CD4-positive, alpha-beta T cell treated with Interleukin-10 for 1 hour (primary cell): ENCODE measurements at places on chromosomes 7 and 10.
A peak's percentile ranks its signal among the peaks of the same experiment; 100 is the strongest.

GRCh38 chr10:26556748-26557640 lies 118.9 kb downstream of the APBB1IP start:
- DNase-seq: peak; percentile 60

DNA sequence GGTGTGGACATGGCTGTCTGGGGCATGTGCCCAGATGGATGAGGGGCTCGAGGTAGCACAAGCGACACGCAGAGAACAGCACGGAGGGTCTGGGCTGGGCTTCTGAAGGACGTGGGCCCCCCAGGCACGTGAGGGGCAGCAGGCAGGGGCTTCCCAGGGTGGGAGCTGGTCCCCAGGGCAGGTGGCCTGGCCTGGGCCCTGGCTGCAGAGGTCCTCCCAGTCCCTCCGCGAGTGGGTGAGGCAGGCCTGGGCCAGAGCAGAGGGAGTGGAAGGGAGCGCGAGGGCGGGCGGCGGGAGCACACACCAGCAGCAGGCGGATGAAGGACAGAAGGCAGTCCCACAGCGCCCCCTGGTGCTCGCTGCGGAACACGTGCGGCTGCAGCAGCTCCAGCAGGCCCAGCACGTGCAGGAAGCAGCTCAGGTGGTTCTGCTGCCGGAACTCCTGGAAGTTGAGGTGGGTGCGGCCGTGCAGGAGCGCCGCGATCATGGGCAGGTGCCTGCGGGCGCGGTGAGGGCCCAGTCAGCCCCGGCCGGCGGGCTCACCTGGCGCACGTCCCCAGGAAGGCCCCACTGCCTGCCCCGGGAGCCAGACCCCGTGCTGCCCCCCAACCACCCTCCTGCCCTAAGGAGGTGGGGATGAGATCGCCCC lies 14.7 kb upstream of the MICALL2 start:
- peak; percentile 87 for DNase-seq

- no peak for DNase-seq
These were observed 59.6 kb upstream of the GNA12 start for GRCh38 chr7:2903682-2904162.

GRCh38 chr7:91345449-91345848 lies 81.2 kb downstream of the FZD1 start:
- no peak for DNase-seq

- no peak for DNase-seq
These were observed 6.0 kb downstream of the HNRNPF start for GRCh38 chr10:43402880-43403452.

- DNase-seq: no peak
These were observed 206.9 kb upstream of the AGK start for GRCh38 chr7:141344153-141344935.

DNA sequence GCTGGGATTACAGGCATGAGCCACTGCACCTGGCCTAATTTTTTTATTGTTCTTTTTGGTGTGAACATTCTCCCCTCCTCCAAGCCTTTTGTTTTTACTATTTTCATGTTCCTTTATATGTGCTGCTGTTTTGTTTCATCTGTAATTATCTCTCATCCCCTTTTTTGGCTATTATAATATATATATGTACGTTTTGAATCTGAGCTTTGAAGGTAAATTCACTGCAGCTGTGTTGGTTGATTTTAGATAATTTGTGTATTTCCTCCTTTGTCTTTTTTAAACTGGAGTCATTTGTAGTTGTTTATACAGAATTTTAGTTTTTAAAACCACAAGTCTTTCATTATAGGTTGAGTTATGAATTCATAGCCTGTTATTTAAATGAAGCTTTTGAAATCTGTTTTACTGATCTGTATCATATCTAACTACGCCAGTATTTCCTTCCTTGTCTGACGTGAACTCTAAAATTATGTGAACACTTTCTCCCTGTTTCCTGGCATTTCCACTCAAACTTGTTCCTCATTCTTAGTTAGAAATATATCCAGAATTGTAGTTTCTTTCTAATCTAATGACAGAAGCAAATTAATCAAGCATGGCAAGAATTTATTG lies 54.9 kb downstream of the PTEN start:
- no peak for DNase-seq

GRCh38 chr7:25855854-25856782 lies 295.9 kb upstream of the NFE2L3 start:
- no peak for DNase-seq

DNA sequence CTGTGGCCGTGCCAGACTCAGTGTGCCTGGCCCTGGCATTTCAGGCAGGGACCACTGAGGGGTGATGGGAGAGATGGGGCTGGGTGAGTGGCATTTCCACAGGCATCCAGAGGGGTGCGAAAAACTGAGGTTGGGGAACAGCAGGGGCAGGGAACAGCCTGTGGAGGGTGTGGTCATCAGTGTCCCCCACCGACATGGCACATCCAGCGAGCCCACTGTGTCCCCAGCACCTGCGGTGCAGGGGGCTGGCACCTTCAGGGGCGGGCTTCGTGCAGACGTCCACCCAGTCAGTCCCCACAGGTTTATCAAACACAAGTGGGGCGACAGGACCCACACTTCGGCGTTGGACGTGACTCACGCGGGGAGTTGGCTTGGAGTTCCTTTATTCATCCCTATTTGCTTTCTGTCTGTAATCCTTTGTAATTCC lies 14.8 kb downstream of the CUX1 start:
- no peak for DNase-seq

- DNase-seq: no peak
These were observed 596.4 kb upstream of the GHITM start for GRCh38 chr10:83542774-83543411.

DNA sequence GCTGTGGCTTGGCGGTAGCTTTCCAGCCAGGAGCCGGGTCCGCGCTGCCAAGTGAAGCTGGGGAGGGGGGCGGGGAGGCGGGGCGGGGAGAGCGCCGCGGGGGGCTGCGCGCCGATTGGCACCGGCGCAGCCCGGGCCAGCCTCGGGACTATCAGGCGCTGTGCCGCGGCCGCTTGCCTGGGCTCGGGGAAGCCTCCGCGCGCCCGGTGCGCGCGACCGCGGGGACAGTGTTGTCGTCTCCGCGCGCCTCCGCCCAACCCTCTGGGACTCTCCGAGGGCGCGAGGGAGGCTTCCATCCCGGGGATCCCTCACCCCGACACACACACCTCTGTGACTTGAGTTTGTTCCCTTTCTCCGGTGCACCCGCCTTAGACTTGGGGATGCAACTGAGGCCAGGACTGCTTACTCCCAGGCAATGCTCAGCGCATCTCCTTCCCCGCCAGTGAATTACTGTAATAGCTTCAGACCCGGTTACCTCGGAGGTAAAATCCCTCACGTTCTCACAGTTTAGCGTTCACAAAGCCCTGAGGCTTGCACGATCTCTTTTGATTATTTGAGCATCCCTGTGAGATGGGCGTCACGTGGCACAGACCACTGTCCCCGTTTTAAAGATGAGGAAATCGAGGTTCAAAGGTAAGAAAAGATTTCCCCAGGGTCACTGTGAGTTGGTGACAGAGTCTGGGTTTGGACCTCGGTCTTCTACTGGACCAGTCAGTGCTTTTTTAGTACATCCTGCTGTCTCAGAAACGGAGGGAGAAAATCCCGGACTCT lies at the start of gene NKX1-2:
NKX1-2 (minus strand) TSS at position 24 of the 771 bp plus-strand sequence. CDS start 92 bp downstream, outside the sequence.
- DNase-seq: no peak

GRCh38 chr7:107125475-107125874 lies 43.3 kb upstream of the HBP1 start:
- no peak for DNase-seq

DNA sequence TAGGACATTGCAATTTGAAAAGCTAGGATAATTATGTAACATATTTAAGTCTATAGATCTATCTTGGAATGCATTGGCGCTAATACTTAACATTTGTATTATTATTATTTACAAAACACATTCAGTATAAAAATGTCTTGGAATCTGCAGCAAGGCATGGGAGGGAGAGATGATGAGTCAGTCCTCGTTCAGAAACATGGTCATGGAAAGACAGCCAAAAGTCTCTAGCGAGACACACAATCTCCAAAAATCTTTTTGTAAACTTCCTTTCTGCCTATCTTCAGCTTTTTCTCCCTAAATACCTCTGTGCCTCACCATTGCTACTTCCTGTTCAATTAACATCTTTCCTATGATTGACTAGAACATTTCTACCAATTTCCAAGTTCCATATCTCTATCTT lies 188.4 kb upstream of the CACNA2D1 start:
- no peak for DNase-seq

DNA sequence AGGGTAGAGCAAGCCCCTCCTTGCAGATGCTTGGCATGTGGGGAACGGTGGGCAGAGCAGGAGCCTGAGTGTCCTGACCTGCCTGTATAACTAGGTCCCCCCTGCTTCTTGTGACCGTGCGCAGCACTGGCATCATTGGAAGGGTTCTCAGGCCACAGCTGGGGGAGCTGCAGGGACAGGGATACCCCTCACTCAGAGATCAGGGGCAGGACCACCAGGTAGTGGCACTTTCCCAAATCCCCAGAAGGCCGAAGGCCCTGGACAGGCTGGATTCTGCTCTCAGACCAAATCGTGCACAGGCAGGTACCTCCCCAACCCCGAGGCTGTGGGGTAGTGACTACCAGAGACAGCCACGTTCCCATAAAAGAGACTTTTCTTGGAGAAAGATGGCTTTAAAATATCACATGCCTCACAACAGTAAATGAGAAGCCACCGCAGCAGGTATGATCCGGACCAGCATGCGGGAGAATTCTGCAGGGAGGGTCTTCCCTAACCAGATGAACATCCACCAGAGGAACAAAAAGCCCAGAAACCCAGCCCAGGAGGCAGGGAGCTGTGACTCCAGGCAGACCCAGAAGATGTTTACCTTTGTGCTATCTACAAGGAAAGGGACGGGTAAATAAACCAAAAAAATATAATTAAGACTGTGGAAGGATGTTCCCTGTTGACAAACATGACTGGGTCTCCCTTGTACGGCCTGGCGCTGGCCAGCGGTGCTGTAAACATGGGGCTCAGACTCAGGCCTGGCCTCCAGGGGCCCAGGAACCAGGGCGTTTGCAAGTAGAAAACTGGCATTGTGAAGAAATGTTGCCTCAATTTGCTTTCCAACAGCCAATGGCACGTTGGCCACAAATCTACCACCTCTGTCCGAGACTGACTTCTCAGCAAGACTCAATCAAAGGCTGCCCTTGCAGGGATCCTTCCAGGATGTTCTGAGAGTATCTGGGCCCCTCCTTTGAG lies 180.0 kb downstream of the TNS3 start:
- no peak for DNase-seq

- no peak for DNase-seq
These were observed 18.9 kb upstream of the UNC5B start for GRCh38 chr10:71193516-71193915.

DNA sequence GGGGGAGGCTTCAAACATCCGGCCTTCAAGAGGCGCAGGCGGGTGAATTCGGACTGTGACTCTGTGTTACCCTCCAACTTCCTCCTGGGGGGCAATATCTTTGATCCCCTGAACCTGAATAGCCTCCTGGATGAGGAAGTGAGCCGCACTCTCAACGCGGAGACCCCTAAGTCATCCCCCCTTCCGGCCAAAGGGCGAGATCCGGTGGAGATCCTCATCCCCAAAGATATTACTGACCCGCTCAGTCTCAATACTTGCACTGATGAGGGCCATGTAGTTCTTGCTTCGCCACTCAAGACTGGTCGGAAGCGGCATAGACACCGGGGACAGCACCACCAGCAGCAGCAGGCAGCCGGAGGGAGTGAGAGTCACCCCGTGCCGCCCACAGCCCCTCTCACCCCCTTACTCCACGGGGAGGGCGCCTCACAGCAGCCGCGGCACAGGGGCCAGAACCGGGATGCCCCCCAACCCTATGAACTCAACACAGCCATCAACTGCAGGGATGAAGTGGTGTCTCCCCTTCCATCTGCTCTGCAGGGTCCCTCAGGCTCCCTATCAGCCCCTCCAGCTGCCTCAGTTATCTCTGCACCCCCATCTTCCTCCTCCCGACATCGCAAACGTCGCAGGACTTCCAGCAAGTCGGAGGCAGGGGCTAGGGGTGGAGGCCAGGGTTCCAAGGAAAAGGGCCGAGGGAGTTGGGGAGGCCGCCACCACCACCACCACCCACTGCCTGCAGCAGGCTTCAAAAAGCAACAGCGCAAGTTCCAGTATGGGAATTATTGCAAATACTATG lies 1.1 kb downstream of the MEPCE start:
- DNase-seq: peak; percentile 52

GRCh38 chr10:117248750-117249465 lies 8.0 kb downstream of the SLC18A2 start:
- DNase-seq: no peak

GRCh38 chr7:103501206-103501605 lies 55.2 kb upstream of the SLC26A5 start:
- no peak for DNase-seq

GRCh38 chr10:7720478-7720877 lies 17.4 kb downstream of the ITIH2 start:
- no peak for DNase-seq

- peak; percentile 39 for DNase-seq
These were observed 54.4 kb downstream of the MCMBP start for GRCh38 chr10:119817991-119818888.

- no peak for DNase-seq
These were observed 28.9 kb upstream of the LMTK2 start for GRCh38 chr7:98077762-98078161.

- no peak for DNase-seq
These were observed 140.6 kb downstream of the PTPN20 start for GRCh38 chr10:47051741-47052238.

DNA sequence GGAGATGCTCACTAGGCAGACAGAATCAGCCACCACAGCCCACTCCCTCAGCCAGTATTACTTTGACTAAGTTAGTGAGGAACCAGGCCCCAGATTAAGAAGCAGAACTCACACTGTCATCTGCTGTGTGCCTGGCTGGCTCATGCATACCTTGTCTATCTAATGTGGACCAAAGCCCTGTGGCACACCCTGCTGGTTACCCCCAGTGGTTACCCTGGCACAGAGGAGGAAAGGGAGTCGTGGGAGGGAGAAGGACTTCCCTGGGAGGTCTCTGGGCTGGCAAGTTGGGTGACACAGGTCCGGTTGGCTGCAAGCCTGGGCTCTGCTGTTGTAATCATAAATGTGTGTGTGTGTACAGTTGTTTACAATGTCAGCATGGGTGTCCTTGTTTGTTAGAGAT lies 7.5 kb upstream of the SH2D4B start:
- peak; percentile 49 for DNase-seq

GRCh38 chr7:131787101-131787500 lies 230.7 kb upstream of the PODXL start:
- DNase-seq: no peak

- DNase-seq: no peak
These were observed 50.9 kb downstream of the SGCE start for GRCh38 chr7:94605031-94605430.

DNA sequence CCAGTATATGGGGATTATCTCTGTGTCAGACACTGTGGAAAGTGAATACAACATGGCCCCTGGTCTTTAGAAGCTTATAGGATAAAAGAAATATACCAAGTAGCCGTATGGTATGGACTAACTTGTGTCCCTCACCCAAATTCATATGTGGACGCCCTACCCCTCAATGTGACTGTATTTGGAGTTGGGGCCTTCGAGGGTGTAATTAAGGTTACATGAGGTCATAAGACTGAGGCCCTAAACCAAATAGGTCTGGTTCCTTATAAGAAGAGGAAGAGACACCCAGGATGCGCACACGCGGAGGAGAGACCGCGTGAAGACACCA lies 36.3 kb downstream of the ASB13 start:
- no peak for DNase-seq

GRCh38 chr7:33156441-33156840 lies 27.1 kb downstream of the BBS9 start:
- no peak for DNase-seq

- no peak for DNase-seq
These were observed 105.8 kb downstream of the BMPER start for GRCh38 chr7:34011017-34011695.
